Stimulated activated CD8-positive, alpha-beta memory T cell treated with anti-CD3 and anti-CD28 coated beads, Interleukin-15, amount 100 ng/mL, for 1 hour (primary cell): ENCODE measurements at places on chromosomes 12 and 14.
A peak's percentile ranks its signal among the peaks of the same experiment; 100 is the strongest.

- DNase-seq = no peak
Observed at GRCh38 chr12:32448586-32448985, 49.2 kb downstream of the FGD4 start.

DNA sequence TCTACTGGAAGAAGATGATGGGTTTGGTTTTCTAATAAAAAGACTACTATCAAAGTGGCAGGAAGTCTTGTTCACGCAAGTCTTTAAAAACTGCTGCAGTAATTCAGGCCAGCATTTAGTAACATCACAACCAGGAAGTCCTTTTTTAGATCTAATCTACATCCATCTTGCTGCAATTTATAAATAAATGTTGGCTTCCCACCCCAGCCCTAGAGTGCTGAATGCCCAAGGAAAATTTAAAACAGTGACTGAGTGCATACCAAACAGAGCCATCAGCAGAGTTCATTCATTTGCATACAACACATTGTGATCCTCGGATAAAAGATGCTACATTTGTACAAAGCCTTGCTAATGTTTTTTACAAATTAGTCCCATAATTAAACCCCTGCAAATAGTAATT is 72.1 kb downstream of the PHLDA1 start:
- no peak for DNase-seq

DNA sequence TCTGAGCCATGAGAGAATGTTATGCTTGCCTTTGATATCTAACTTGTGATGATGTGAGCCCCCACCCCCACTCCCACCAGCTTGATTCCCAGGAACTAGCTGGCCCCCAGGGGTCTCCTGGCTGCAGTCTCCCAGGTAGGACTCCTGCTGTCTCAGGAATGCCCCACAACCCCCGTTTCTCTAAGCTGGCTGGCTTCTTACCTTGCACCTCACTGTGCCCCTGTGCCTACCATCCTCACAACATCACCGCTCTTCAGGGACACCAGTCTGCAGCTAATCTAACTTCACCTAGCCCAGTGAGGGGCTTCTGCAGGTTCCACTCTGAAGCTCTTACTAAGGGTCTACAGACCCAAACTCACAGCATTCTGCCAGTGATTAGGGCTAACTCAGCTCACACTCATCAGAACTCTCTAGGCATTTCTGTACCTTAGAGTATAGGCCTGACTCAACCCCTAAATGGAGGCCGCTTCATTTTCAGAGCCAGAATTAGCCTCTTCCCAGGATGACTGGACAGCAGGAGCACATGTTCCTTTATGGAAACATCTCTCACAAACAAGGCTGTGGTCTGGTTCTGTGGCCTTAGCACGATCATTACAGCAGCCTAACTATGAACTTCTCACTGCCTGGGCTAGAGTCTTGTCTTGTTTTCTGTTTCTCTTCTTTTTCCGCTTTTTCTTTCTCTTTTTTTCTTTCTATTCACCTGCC is 72.8 kb upstream of the IFNG-AS1 start:
- DNase-seq = no peak

- DNase-seq = no peak
Observed at GRCh38 chr14:20522332-20522731, 17.0 kb downstream of the RNASE10 start.

DNA sequence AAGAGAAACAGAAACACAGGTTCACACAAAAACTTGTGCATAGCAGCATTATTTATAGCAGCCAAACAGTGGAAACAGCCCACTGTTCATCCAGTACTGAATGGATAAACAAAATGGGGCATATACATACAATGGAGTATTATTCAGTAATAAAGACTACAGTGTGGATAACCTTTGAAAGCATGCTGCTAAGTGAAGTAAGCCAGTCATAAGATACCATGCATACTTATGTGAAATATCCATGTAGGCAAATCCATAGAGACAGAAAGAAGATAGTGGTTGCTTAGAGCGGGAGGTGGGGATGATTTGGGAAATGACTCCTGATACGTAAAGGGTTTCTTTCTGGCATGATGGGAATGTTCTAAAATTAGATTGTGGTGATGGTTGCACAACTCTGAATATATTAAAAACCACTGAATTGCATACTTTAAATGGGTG is 99.4 kb downstream of the CRADD start:
- DNase-seq = no peak

GRCh38 chr14:93103392-93104080 is 12.2 kb downstream of the ITPK1 start:
- DNase-seq = peak; percentile 40

DNA sequence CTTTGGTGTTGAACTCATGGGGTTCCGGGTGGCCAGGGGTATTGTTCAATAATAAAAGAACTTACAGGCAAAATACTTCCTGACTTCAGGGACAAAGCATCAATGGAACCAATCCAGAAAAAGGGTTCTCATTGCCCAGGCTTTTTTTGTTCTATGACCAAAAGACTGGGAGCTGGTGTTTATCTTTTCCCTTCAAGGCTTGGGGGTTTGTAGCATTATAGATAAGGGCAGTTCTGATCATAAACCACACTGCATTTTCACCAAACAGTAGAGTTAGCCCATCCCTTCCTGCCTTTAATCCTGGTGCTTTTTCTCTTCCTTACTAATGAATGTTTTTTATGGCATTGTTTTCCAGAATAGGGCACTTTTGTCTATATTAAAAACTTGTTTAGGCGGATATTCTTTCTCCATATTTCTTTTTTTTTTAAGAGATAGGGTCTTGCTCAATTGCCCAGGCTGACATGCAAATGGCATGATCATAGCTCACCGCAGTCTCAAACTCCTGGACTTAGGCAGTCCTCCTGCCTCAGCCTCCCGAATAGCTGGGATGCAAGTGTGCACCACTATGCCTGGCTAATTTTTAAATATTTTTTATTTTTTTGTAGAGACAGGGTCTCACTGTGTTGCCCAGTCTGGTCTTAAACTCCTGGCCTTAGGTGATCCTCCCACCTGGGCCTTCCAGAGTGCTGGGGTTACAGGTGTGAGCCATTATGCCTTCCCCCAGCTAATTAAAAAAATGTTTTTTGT is 9.7 kb downstream of the FUT8 start:
- no peak for DNase-seq

- DNase-seq = no peak
Observed at GRCh38 chr14:91273885-91274273, 29.4 kb upstream of the GPR68 start.

DNA sequence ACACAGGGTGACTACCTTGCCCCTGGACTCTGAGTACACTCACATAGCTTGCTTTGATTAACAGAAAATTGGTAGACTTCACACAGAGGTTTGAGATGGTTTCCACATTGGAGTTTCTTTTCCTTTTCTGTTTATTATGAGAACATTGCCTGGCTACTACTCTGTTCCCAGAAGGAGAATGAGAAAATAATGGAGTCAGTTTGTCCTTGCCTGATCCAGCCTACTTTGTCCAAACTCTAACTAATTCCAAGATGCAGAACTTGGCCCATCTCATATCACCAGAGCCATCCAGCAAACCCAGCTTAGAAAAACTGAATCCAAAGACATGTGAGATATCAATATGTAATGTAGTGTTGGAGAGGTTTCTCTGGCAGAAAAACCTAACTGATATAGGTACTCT is 20.4 kb downstream of the TAS2R50 start:
- no peak for DNase-seq

- DNase-seq = no peak
Observed at GRCh38 chr14:78673845-78674244, 503.7 kb downstream of the NRXN3 start.

DNA sequence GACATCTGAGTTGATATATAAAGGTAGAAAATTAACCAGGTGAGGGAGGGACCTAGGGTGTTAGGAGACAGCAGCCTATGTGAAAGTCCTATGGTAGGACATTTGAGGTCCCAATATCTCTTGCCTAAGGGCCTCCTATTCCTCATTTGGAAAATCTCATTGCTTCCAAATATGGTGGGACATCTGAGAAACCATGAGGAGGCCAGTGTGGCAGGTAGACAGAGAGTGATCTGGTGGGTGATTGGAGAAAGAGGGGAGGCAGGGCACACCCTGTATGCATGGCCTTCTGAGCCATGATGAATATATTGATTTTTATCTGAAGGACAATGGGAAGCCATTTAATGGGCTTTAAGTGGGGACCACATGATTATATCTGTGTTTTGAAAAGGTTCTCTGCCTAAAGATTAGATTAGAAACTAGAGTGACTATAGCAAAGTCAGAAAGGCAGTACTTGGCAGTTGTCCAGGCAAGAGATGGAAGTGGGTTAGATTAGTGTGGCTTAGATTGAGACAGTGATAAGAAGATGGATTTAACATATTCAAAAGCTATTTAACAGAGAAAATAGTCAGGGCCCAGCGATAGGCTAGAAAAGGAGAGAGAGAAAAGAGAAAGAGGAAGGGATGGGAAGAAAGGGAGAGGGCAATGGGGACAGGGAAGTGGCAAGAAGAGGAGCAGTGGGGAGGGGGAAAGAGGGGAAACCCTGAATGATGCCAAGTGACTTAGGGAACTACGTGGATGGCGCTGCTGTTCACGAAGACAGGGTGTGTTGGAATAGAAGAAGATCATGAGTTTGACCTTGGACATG is 237.2 kb upstream of the SRRM4 start:
- DNase-seq = no peak

GRCh38 chr12:130485291-130486145 is 147.8 kb downstream of the PIWIL1 start:
- no peak for DNase-seq

DNA sequence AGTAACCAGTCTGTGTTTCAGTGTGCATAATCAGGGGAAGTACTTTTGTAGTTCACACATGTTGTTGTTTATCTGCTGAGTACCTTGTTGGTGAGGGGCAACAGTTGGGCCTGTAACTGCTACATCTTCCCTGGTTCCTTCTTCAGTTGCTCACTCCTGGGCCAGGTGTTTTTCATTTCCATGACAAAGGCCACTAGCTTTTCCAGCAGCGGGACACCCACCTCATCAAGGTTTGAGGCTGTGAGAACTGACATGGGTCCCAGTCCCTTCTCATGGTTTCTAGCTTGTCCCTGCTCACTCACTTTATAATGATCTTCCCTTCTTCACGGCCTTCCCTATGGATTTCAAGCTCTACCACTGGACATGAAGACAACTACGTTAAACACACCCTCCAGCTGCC is 1.5 kb upstream of the NOXRED1 start:
- no peak for DNase-seq

DNA sequence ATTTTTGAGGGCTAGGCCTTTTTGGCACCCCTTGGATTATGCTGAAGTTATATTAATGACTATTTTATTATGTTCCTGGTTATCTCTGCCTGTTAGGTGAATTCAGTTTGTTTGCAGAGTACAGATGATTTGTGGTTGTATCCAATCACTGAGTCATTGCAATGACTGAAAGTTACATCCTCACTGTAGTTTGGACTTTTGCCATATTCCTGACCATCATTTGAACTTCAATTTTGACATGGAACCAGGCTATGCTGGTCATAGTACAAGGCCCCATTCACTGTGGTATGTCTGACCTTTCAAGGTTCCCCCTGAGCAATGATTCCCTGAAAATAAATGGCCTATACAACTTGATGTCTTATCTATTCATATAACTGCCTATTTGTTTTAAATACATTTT is 621.0 kb downstream of the CCER1 start:
- DNase-seq = no peak

DNA sequence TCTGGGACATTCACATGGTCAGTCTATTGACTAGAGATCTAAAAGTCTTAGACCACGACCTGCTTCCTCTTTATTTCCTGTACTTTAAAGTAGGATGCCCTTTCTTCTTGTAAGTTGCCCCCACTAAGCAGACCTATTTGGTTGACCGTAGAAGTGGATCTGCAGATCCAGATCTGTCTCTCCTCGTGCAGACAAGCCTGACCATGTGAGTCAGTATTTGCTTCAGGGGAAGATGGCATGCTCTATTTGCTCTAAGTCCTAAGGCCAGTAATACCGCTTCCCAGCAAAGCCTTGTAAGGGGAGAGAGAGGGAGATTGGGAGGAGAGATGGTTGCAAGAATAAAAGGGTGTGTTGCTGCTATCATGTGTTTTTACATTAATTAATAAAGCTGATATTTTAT is 46.8 kb downstream of the KCNC2 start:
- DNase-seq = no peak

- DNase-seq = no peak
Observed at GRCh38 chr12:51049525-51049924, 1.4 kb downstream of the LETMD1 start.

- DNase-seq = no peak
Observed at GRCh38 chr12:72141381-72141780, 130.8 kb upstream of the TRHDE start.

GRCh38 chr14:100762089-100762515 is 35.4 kb downstream of the DLK1 start:
- no peak for DNase-seq

DNA sequence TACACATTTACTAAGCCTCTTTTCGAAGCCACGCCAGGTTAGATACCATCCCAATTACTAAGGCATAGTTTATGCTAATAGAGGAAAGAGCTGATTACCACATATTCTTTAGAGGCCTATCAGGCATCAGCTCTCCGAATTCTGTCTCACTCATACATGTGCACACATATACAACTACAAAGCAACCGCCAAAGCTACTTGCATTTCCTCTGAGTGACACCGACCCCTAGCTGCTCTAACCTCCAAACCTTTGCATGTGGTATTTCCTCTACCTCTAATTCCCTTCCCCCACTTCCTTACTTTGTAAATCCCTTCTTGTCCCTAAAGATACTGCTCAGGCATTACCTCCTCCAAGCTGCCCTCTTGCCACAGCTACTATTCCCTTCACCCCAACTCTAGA is 107.2 kb downstream of the DUSP6 start:
- DNase-seq = no peak

DNA sequence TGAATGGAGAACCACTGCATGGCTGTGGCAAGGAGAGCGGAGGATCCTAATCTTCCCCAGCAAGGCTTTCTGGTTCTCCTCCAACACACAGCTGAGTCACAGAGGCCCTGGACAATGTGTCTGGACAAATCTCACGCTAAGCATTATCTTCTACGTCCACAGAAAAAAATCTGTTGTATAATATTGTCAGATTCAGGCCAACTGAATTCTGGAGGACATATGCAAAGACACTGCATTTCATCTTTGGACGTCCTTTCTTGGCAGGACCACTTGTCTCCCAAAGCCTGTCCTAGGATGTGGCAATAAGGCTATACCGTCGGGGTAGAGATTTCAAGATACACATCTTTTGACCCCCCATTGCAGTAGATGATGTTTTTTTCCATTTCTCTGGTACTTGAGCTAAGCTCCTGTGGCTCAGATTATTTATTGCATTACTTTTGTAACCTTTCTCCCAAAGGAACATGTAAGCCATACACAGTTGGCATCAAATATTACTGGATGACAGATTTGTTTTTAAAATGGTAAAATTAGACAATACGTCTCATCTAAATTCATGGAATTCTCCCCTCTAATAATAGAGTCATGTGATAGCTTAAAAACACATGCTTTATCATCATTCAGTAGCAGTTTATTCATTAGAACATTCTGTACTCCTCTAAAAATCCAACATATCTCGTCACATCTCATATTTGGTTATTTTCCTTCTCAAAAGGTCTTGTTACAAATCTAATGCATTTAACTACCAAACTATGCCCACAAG is 19.4 kb downstream of the LMO3 start:
- DNase-seq = no peak

- DNase-seq = no peak
Observed at GRCh38 chr14:100604121-100604501, 16.9 kb upstream of the BEGAIN start.

GRCh38 chr14:85279407-85279806 is 250.5 kb upstream of the FLRT2 start:
- no peak for DNase-seq

- no peak for DNase-seq
Observed at GRCh38 chr12:116694653-116695463, 43.0 kb downstream of the SPRING1 start.

- DNase-seq = no peak
Observed at GRCh38 chr14:95234426-95234825, 77.1 kb upstream of the DICER1 start.

- DNase-seq = no peak
Observed at GRCh38 chr12:107564946-107565345, 120.7 kb upstream of the PWP1 start.
